Left forelimb (tissue), 1 donor: ENCODE measurements at places on chromosomes 11 and 22.
A peak's percentile ranks its signal among the peaks of the same experiment; 100 is the strongest.

DNA sequence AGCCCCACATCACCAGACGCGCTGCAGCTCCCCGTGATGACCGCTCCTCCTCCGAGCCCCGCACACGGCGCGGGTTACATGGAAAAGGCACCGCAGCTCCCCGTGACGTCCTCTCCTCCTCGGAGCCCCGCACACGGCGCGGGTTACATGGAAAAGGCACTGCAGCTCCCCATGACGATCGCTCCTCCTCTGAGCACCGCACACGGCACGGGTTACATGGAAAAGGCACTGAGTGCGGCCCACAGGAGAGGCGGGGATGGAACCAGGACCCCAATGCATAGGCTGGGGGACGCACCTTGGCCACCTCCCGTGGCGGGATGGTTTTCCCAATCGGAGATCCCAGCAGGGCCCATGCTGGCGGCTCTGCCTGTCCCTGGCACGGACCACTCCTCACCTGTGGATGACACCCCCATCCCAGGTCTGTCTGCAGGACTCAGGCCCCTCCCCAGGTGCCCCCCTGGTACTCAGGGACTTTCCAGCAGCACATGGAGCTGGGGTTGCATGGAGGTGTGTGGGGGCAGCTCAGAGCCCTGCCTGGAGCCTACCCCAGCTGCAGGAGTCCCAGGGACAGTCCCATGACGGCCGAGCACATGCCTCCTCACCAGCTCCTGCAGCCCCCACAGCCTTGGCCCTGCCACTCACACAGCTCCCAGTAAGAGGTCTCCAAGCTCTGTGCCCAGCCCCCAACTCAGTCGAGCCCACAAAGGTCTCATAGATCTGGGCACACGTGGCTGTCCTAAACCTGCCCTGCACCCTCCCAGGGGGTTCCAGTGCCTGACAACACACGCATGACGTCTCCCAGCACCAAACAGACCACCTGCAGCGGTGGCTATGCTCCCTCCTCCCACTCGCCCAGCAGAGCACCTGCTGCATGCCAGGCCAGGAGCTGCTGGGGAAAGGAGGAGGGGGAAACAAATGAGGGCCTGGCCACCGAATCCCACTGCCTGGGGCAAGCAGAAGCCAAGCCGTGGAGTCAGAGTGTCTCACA lies 166.6 kb downstream of the BRD1 start:
- peak; percentile 45 for DNase-seq

- no peak for DNase-seq
These were observed 55.9 kb downstream of the RTN4R start for GRCh38 chr22:20211997-20212753.

GRCh38 chr11:18522388-18522787 lies 4.4 kb downstream of the TSG101 start:
- DNase-seq = no peak

GRCh38 chr22:21790359-21790758 lies 54.8 kb upstream of the YPEL1 start:
- DNase-seq = no peak
